ENCODE measurements at places on chromosomes 3 and 15.

DNA sequence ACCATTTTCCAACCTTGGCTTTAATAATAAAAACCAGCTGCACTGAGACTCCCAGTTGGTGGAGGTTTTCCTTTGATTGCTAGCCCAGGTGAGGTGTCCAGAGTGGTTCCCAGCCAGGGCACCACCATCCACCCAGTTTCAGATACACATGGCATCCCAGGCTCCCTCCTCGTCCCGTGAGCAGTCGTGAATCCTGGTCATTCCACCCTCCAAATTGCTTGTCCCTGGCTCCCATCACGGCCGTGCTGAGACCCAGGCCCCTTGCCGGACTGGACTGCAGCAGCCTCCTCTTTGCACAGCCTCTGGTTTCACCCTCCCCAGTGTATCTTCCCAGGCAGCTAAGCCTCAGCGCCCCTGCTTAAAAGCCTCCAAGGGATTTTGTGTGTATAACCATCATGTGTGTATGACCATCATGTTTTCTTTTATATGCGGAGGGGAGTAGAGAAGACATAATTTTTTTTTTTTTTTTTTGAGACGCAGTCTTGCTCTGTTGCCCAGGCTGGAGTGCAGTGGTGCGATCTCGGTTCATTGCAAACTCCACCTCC, 106.3 kb downstream of the ETFA start:
- DNase-seq: no peak

- DNase-seq: no peak
These were observed 54.5 kb downstream of the TOP2B start for GRCh38 chr3:25610167-25610566.

- DNase-seq: no peak
These were observed 203.2 kb downstream of the FAM43A start for GRCh38 chr3:194888916-194889315.

- no peak for DNase-seq
These were observed 16.9 kb downstream of the CSPG4 start for GRCh38 chr15:75695634-75696310.

Data from ovary (tissue), 10 donors.